Stimulated activated CD4-positive, alpha-beta T cell treated with anti-CD3 and anti-CD28 coated beads, Interleukin-15, amount 100 ng/mL, for 48 hours (primary cell): ENCODE measurements at places on chromosomes 16 and 17.

GRCh38 chr17:28711723-28712031, at the start of gene PROCA1:
TSS of gene PROCA1 (minus strand) at chr17:28711888. CDS start at chr17:28711660, 228 bp downstream.
- DNase-seq: no peak

DNA sequence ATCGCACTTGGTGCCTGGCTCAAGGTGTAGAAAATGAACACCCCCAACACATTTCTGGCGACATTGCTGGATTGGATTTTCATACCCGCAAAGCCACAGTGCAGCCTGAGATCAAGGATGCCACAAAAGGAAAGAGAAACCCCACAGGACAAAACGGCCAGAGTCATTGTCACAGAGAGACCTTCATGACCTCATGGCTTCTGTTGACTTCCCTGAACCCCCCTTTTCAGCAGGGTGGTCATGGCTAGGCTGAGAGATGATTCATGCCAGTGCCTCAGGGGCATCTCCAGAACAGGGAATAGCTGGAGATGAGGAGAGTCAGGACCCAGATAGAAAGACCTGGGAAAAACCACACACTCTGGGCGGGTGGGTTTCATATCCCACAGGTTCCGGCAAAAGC, 122.0 kb downstream of the C16orf95 start:
- DNase-seq: no peak

DNA sequence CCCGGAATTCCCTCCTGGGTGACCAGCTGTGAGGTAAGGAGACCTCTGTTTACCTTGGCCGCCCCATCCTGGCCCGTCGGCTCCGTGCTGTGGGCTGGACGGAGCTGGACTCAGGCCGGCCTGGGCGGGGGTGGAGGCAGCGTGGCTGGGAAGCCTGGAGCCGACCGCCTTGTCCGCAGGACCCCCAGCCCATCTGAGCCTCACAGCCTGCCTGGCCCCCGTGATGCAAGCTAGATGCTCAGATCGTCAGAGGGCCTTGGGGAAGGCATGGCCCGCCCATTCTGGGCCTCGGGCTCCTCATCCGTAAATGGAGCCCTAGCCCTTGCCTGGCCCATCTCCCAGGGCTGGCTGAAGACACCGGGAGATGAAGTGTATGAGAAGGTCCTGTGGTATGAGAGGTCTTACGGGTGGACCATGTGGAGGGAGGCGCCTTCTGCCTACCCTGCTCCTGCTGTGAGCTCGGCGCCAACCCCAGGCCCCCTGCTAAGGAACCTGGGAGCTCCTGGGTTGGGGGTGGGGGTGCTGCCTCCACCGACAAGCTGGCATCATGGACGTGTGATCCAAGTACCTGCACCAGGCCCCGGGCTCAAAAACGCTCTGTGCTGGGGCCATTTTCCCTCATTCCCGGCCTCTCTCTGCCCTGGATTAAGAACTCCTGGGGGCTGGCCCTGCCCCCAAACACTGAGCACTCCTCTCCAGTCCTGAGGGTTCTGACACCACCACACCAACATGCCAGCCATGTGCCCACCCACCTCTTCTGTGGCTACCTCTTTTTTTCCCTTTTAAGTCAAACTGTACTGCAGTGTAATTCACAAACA, 5.4 kb upstream of the P2RX1 start:
- no peak for DNase-seq

DNA sequence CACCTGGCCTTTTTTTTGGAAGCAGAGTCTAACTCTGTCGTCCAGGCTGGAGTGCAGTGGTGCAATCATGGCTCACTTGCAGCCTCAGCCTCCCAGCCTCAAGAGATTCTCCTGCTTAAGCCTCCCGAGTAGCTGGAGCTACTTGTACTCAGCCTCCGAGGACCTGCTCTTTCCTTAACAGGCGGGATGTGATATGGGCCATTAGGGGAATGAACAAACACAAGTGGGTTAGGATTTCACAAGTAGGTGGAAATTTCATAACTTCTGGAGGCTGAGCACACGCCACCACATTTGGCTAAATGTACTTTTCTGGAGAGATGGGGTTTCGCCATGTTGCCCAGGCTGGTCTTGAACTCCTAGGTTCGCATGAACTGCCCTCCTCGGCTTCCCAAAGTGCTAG, 4.1 kb downstream of the PAM16 start:
- DNase-seq: no peak

GRCh38 chr17:78496311-78496710, 80.9 kb downstream of the DNAH17 start:
- no peak for DNase-seq

- no peak for DNase-seq
Measured at GRCh38 chr16:68700120-68700519, 37.0 kb upstream of the CDH1 start.

- DNase-seq: no peak
Measured at GRCh38 chr17:29252101-29252791, 5.6 kb downstream of the CRYBA1 start.

GRCh38 chr17:7803981-7804380, 30.0 kb upstream of the KDM6B start:
- no peak for DNase-seq

DNA sequence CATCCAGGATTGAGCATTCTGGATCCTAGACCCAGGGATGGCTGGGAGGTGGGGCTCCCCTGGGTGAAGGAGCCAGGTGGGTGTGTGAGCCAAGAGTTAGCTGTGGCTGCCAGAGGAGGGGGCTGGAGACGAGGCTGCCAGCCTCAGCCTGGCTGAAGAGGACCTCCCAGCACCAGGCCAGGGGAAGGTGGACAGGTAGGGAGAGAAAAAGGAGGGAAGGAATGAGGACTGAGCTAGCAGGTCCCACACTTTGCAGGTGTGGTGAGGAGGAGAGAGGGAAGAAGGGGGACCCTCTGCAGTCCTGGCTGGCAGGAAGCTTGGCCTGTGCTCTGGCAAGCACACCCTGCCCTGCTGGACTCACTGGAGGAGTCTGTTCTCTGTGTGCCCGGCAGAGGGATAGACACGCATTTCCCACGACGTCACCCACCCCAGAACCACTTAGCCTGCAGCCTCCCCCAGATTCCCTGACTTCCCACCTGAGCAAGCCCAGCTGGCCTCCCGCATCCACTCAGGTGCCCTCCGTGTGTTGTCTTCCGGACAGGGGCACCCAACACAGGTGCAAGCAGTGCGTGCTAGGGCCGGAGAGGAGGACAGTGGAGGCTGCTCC, 42.0 kb downstream of the SOCS3 start:
- DNase-seq: no peak

GRCh38 chr17:40481106-40481505, 20.3 kb downstream of the TNS4 start:
- no peak for DNase-seq

DNA sequence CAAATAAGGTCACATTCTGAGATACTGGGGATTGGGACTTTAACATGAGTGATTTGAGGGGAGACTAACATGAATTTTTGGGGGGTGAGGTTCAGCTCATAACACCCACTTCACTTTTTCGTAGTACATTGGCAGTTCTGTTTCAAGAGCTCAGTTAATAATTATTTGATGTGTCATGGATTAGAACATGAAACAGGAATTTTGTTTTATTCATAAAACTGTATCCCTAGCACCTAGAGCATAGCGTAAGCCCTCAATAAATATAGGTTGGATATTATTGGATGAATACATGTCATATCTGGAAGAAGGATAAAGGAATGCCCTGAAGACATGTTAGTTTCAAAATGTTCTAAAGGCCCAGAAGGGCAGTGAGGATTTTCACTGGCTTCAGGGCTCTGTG, 119.8 kb downstream of the PRKCA start:
- DNase-seq: no peak

DNA sequence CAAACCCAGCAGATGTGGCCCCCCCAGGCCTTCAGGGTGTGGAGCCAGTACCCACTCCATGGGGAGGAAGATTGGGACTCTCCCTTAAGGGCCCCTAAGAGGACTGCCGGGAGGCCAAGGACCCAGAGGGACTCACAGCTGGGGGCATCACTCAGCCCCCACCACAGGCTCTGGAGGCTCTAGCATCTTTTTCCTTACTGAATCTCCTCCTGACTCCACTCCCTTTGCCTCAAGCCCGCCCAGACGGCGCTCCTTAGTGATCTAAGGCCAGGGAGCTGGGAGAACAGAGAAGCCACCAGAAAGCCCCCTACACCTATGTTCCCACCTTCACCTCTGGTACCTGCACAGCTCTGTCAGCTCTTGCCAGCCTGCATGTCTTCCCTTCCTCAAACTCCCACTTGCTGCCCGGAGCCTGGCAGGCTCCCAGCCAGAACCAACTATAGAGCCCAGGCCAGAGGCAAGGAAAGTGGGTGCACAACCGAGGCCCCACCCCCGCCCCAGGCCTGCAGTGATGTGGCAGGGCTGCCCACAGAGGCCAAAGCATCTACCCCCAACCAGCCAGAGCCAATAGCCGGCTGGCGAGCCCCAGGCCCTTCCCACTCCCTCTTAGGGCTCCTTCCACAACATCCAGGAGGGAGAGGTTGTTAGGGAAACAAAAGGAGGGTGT, 22.3 kb upstream of the MPO start:
- no peak for DNase-seq

DNA sequence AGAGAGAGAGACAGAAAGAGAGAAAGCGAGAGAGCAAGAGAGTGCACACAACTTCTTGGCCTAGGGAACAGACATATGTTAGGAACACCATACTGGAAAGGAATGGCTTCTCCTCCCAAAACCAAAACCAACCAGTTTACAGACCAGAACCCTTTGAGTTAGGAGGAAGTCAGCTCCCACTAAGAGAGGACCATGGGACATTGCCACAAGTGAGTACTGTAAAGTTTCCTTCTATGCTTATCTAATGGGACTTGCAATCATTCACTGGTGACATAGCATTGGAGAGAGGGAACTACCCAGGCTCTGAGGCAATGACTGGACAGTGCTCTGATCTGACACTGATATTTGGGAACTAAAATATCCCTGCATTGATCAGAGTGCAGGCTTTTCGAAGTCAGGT, 32.4 kb downstream of the TBC1D3B start:
- no peak for DNase-seq

DNA sequence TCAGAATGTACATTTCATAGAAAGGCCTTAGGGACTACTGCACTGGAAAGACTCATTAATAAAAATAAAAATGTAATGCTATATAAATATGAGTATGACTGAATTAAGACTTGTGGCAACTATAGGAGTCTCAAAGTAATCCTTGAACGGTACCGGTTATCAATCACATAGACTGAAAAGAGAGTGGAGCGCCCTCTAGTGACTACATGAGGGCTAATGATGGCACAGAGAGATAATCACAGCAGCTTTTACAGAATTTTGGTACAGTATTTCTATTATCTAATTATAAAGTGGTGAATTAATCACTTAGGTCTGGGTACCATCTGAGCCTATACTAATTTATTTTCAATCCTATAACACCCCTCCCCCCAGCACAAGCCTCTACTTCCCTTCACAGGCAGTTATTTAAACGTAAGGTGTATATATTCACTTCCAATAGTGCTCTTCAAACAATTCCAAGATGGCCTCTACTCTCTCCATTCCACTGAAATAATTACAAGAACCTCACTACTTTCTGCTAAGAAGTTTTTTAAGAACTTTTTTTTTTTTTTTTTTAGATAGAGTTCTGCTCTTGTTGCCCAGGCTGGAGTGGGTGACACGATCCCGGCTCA, 40.7 kb upstream of the ANKFY1 start:
- peak; percentile 49 for DNase-seq
